ENCODE measurements at places on chromosomes 2 and 18.

- DNase-seq: no peak
These were observed 36.0 kb downstream of the PHLPP1 start for GRCh38 chr18:62751341-62751821.

GRCh38 chr18:21525916-21526315 lies 74.6 kb downstream of the ESCO1 start:
- no peak for DNase-seq

- no peak for DNase-seq
These were observed 1.4 kb downstream of the CYS1 start for GRCh38 chr2:10078704-10079265.

DNA sequence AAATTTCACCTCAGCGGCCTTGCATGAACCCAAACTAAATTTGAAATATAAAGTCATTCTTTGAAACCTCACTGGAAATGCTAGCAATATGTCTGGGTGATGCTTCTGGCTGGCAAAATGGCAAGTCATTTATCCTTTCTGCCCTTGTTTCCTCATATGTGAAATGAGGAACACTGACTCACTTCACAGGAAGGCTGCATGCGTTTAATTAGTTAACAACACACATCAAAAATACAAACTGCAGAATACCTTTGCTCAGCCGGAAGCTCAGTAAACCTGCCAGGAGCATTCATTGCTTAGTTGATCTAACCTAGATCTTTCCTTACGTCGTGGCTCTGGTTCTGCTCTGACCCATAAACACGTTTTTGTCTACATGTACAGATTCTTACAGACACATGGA lies 214.2 kb upstream of the ACVR2A start:
- DNase-seq: no peak

GRCh38 chr2:176137906-176138305 lies 8.4 kb downstream of the HOXD8 start:
- DNase-seq: no peak

DNA sequence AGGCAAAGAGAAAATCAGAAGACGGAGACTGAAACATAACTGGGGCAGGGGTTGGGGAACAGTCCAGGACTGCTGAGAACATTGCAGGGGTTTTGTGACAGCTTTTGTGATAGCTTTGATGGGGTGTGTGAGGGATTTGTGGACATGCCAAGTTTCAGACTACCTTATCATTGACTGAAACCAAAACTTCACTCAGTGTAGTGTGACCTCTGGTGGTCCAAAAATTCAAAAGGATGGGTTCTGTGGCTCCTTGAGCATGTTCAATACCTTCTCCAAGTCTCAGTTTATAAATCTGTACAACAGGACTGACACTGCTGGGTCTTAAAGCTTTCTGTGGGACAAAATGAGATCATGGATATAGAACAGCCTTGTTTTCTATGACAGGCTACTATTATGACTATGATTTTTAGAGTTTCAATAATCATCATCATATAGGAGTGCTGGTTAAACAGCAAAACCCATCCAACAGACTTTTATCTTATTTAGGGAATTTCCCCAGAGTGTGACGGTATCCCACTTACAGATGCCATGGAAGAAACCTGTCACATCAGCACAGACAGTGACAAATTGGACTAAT lies 259.2 kb upstream of the SLC14A2 start:
- DNase-seq: no peak

DNA sequence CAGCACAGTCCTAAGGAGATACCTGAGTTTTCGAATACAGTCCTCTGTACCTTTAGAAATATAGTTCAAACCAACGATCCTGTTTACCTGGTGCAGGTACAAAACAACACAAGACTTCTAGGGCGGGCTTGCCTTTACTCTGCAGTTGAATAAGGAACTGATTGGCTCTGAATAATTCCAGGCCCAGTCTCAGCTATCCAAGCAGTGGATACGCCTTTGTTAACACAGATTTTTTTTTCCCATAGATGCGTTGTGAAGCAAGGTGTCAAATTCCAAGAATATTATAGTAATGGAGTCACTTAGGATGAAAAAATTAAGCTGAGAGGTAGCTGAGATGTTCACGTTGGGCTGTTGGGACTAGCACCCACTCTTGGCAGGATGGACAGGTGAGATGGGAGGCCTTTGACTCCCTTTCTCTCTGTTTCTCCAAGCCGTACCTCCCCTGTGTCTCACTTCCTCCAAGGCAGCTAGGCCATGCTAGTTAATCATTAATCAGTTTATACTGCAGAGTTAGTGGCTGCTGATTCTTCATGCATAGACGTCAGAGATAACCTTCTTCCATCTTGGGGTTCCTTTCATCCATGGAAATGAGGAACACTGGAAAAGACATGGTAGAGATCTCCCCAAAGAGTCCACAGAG lies 380.8 kb upstream of the ACVR2A start:
- no peak for DNase-seq

DNA sequence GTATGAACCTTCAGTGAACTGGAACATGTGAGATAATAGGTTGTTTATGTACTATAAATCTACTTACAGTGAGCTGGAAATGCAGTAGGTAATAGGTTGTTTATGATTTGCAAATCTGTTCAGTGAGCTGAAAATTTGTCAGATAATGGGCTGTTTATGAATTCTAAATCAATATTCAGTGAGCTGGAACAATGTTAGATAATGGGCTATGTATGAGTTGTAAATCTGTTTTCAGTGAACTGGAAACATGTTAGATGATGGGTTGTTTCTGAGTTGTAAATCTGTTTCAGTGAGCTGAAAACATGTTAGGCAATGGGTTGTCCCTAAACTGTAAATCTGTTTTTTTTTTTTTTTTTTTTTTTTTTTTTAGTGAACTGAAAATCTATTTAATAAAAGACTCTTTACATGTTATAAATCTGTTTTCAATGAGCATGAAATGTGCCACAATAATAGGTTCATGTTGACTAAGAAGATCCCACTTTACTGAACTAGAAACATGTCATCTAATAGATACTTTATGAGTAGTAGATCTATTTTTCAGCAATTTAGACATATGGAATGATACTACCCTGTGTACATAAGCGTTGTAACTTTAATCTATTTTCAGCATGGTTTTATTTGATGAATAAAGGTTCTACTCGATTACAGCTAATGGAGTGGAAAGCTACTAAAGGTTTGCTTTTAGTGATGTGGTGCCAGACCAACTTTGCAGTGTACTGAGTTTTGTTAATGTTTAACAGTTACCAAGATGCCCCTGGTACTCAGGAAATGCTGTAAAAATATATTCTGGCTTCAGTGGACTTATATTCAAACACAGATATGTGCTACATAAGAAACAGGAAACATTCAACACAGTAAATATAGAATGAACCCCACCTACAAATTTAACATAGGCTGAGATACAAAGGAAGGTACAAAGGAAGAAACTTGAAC lies 1471.8 kb downstream of the LRP1B start:
- DNase-seq: no peak

DNA sequence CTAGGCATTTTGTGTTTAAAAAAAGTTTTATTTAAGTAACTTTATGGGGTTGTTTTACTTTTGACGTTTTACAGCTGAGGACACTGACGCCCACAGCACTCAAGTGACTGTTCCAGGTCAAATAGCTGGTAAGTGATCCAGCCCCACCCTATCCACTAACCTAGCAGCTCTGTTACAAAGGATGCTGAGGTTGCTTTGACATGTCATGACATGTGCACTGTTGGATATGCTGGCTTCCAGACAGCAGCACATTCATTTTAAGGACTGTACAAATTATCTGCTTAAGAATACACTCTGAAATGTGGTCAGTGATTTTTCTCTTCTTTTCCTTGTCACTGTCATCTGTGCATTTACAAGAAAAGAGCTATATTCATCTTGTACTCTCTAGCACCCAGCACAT lies 417.5 kb downstream of the ZEB2 start:
- no peak for DNase-seq

DNA sequence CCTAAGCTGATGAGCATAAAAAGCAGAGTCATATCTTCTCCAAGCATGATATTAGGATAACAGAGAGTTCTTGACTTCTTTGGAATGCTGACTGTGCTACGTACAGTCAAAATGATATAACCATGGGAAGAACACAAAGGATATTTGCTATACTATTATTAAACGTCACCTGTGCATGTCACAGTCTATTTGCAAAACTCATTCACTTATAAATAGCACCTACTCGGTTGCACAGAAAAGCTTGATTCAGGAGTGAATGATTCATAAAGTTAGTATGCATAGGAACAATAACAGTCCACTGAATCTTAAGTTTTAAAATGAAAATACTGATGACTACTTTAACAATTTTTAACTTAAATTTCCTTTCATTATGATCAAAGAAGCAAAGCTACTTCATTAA lies 83.3 kb downstream of the SP3 start:
- DNase-seq: no peak

- DNase-seq: no peak
These were observed 35.3 kb downstream of the CRACDL start for GRCh38 chr2:98900721-98901120.

- DNase-seq: no peak
These were observed 47.8 kb downstream of the TMEM17 start for GRCh38 chr2:62458206-62458641.

- no peak for DNase-seq
These were observed 391.6 kb downstream of the NBAS start for GRCh38 chr2:15169326-15170069.

DNA sequence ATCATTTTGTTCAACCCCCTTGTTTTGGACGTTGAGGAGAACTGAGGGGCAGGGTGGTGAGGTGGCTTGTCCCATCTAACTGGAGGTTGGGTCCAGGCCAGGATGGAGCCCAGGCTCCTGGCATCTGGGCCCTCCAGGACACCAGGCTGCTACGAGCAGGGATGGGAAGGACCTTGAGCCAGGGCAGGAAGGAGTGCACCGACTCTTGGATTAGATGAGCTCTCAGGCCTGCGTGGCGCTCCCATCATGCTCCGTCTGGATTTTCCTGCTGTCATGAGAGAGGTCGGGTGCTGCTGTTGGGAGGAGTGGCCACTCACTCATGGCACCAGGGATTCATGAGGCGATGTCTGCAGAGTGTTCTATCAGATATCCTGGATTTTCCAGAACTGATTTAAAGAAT lies 18.3 kb upstream of the ALLC start:
- no peak for DNase-seq

GRCh38 chr2:219398721-219399363 lies 11.1 kb upstream of the DNPEP start:
- DNase-seq: no peak

GRCh38 chr2:48132271-48132625 lies 225.9 kb upstream of the FBXO11 start:
- no peak for DNase-seq

DNA sequence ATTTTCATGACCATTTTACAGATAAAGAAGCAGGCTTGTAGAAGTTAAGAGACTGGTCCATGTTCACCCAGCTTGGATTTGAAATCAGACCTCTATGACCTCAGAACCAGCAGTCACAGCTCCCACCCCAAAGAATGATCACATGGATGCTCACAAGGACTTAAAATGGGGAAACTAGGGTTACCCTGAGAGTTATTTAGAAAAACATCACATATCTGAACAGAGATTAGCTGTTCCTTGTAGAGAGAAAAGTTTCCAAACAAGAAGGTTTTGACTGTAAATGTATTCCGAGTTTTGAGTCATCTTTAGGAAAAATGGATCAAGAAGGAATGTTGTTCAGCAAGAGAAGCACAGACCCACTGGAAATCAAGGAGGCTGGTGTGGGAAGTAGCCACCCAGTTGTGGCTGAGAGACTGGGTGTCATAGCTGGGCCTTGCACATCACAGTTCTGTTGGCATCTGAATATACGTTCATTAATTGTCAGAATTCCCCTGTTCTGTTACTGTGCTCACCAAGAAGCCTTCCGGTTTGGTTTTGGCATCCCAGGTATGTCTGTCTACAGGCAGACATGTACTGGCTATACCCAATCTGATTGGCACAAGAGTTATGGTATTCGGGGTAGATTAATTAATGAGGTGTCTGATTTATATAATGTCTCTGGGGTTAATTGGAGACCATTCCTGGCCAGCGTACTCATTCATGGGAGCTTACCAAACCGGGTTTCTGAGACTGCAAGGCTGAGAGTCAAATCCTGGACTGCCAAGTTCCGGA lies 371.8 kb upstream of the SLC14A2 start:
- DNase-seq: no peak

GRCh38 chr2:62489162-62489561 lies 16.8 kb downstream of the TMEM17 start:
- no peak for DNase-seq

GRCh38 chr18:62479574-62479973 lies 43.3 kb upstream of the ZCCHC2 start:
- DNase-seq: no peak

DNA sequence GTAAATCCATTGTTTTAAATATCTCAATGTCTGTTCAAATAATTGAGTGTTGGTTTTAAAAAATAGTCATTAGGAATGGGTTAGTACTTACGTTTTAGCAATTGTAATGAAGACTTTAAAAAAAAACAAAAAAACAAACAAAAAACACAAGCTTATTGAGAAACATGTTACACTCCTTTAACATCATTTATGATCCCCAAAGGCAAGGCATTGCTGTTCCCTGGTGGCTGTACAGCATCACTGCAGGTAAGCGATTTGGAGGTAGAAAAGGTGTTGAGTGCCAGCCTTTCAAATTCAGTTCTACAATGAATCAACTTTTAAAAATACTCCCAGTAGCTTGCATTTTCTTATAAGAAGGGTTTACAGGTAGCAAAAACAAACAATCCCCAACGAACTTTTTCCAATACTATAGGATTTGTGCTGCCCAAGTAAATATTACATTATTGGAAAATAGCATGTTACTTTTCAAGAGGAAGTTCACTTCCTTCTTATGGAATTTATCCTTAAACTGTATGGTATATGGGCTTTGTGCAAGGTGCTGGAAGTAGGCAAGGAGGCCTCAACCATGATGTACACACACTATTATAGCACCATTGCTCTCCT lies 27.5 kb downstream of the CNRIP1 start:
- no peak for DNase-seq

- DNase-seq: no peak
These were observed 408.9 kb downstream of the RIT2 start for GRCh38 chr18:42706618-42707017.

- DNase-seq: no peak
These were observed 83.5 kb downstream of the IRS1 start for GRCh38 chr2:226716126-226716525.

- DNase-seq: no peak
These were observed 23.6 kb upstream of the STAT4 start for GRCh38 chr2:191174442-191174841.

GRCh38 chr2:223604231-223604630 lies 2.1 kb upstream of the SCG2 start:
- no peak for DNase-seq

DNA sequence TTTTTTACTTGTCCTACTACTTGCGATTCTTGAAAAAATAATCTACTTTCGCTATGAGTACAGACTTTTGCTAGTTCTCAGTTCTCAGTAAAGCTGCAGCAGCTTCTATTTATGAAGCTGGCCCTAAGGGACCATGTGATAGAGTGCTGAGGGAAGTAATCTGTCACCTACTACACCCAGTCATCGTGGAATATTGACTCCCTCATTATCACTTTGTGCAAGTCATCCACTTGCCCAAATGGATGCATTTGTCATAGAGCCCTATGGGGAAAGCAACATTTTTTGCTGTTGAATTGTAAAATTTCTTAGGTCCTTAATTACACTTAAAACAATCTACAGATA lies 1919.8 kb downstream of the SUCLG1 start:
- no peak for DNase-seq

- DNase-seq: no peak
These were observed 228.9 kb downstream of the ANKRD30B start for GRCh38 chr18:14976736-14977430.
